ENCODE measurements at places on chromosomes 12 and 14.

GRCh38 chr14:105256292-105256960 lies 8.1 kb downstream of the BTBD6 start:
- DNase-seq, result no peak

DNA sequence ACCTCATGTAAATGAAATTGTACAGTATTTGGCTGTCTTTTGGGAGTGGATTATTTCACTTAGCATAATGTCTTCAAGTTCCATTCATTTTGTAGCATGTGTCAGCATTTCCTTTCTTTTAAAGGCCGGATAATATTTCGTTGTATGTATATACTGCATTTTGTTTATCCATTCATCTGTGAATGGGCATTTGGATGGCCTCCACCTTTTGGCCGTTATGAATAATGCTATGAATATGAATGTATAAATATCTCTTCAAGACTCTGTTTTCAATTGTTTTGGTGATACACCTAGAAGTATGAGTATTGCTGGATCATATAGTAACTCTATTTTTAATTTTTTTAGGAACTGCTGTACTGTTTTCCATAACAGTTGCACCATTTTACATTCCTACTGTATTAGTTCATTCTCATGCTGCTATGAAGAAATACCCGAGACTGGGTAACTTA lies 164.9 kb downstream of the DYRK2 start:
- DNase-seq, result no peak

DNA sequence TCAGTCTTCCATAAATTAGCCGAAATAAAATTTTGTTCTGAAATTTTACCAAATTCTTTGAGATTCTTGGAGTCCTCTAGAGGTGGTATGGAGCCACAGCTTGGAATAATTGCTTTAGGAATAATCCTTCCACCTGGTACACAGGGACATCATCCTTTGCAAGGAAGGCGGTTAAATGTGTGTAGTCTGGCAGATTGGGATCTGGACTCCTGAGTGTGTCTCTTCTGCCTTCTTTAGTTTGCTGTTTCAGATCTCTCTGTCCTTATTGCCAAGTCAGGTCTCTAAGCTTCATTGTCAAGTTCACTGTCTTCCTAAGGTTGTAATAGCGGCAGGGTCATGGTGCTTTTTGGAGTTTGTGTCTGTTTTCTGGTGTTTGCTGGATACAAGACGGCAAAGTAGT lies 393.9 kb upstream of the RGS6 start:
- no peak for DNase-seq

DNA sequence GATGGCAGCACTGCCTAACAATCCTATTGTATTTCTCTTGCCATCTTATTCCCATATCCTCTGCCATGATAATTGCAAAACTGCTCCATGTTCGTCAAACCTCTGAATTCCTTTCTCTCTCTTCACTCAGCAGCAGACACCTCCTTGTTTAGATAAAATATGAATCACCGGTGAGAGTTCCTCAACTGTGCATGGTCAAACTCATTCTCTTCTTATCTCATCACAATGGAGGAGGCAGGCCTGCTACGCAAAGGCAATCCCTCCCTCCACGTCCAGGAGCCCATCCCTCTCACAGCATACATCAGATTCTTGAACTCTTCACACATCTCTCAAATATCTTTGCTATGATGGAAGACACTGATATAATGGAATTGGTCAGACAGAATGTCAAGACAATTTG lies 90.1 kb upstream of the DAAM1 start:
- DNase-seq, result no peak

DNA sequence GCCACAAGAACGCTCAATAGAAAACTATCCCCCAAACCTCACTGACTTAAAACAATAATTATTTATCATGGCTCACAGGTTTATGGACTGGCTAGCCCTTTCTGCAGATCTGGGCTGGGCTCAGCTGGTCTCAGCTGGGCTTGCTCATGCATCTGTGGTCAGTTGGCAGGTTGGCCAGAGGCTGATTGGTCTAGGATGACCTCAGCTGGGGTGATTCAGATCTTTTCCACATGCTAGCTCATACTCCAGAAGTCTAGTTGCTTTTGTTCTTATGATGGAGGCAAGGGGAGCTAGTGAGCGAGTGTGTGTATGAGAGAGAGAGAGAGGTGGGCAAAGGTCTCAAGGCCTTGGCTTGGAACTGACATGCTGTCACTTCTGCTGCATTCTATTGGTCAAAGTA lies 181.2 kb upstream of the NRXN3 start:
- no peak for DNase-seq

- DNase-seq, result no peak
Measured at GRCh38 chr12:78420991-78421390, 443.6 kb upstream of the SYT1 start.

Measured in nephron progenitor cell (in vitro differentiated cells).